NCI-H748 treated with DMSO at 0.1 percent for 48 hours (cell line): ENCODE measurements at places on chromosomes 3 and 15.

DNA sequence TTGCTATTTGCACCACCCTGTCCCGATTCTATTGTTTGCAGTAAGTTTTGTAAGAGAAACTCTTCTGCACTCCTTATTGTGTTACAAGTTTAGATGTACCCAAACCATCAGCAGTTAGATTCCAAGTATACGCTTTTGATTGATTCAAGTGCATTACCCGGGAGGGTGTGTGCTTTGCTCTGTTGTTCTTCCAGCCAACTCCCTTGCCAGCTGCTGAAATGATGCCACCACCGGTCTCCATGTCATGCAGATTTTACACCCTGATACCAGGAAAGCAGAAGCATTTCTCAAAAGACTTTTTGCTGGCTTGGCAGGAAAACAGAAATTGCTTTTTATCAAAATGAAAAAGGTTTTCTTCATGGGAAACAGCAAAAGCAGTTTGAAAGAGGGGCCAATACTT, 1006.6 kb upstream of the CFAP20DC start:
- DNase-seq = no peak

DNA sequence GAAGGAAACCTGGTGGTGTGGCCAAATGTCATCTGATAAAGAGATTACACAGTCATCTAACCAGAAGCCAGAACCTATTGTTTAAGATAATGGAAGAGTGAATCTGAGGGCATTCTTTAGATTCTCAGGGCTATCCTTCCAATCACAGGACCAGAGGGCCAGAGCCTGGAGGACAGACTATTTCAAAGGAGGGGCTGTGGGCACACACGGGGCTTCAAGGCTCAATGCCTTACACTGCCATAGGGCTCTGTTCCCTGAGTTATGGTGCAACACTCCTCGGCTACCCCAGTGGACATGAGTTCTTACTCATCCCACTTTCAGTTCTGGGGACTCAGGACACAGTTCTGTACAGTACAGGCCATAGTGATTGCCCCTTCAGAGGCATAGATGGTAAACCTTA, 343.9 kb upstream of the ALCAM start:
- no peak for DNase-seq

DNA sequence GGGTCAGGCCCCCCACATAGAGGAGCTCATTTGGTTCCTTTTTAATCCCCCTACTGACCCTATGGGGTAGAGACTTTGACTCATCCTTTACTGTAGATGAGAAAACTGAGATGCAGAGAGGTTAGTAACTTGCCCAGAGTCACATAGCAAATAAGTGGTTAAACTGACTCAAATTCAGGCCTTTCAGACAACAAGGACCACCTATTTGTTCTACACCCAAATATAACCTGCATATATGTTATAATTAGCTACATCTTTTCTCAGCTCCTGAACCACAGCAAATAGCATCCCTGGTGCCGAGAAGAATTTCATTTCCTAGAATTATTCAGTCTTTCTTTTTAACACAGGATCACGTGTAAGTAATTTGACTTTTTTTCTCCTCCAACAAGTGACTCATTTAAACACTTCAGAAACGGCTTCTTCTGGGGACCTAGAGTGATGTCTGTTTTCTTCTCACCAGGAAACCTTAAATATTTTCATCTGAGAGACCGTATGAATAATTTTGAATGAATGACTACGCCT, 57.4 kb downstream of the MGLL start:
- no peak for DNase-seq

GRCh38 chr3:40096661-40097111, 212.8 kb upstream of the EIF1B start:
- no peak for DNase-seq

- no peak for DNase-seq
Observed at GRCh38 chr3:155946178-155946577, 75.7 kb downstream of the GMPS start.

DNA sequence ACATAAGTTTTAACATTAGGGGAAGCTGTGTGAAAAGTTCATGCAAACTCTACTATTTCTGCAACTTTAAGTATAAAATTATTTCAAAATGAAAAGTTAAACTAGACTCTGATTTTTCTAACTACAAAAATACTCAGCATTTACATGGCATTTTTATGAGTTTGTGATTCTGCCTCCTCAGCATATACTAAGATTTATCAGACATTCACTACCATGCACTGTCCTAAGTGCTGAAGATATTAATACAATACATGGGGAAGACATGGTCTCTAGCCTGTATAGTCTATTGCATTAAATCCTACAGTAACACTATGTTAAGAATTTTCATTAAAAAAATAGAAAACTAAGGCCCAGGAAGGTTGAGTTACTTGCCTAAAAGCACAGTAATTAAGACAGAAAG, 80.7 kb downstream of the ZNF148 start:
- DNase-seq = no peak

DNA sequence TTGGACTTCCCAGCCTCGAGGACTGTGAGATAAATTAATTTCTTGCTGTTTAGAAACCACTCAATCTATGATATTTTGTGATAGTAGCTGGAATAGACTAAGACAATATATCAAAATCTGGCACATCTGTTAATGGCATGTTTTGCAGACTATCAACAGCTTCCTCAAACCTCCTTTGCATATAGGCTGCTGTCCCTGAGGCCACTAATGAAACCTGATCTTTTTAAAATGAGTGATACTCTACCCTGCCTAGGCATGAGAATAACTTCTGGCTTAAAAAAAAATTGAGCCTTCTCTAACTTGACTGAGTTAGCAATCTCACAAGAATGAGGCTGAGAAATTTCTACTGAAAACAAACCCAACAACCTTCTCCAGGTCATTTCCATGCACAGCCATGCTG, 176.0 kb upstream of the CRBN start:
- DNase-seq = no peak

DNA sequence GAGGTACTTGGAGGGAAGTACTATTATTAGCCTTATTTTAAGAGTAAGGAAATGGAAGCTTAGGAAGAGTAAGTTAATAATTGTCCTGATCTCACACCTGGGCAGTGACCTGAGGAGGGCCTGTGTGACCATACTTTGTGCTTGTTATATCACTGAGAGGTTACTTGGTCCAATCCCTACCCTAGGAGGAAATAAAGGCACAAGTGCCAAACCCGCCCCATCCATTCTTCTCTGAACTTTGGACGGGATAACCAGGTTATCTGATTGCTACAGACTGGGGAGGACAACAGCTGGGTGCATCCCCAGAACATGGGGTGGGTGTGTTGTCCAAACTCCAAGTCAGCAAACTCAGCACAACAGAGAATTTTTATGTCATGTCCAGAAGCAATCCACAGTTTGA, 77.7 kb upstream of the NR2E3 start:
- no peak for DNase-seq

DNA sequence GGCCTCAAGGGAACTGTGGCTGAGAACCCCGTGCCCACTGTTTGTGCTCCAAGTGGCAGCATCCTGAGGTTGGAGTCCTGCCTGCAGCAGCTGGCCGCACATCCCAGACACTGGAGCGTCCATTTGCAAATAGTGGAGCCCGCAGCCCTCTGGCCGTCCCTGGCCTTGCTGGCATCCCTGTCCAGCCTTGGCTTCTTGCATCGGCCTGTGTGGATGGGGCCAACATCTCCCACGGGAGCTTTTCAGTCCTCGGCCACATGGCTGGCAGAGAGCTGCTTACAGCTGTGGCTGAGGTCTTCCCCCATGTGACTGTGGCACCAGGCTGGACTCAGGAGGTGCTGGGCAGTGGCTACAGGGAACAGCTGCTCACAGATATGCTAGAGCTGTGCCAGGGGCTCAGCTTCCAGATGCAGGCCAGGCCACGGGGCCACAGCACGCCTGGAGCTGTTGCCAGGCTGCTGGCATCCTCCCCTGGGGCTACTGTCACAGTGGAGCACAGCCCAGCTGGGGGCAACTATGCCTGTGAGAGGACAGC, 71.2 kb downstream of the FAM43A start:
- no peak for DNase-seq

DNA sequence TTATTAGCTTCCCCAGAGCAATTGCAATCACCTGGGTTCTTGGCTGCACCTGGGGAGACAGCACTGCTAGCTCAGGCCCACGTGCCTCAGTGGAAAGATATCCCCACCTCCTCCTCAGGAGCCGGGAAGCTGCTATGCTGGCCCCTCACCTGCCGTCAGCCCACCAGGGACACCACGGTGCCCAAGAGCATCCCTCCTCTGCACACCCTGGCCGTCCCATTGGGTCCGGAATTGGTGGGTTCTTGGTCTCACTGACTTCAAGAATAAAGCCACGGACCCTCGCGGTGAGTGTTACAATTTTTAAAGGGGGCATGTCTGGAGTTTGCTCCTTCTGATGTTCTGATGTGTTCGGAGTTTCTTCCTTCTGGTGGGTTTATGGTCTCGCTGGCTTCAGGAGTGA, 72.3 kb upstream of the MEF2A start:
- DNase-seq = no peak

DNA sequence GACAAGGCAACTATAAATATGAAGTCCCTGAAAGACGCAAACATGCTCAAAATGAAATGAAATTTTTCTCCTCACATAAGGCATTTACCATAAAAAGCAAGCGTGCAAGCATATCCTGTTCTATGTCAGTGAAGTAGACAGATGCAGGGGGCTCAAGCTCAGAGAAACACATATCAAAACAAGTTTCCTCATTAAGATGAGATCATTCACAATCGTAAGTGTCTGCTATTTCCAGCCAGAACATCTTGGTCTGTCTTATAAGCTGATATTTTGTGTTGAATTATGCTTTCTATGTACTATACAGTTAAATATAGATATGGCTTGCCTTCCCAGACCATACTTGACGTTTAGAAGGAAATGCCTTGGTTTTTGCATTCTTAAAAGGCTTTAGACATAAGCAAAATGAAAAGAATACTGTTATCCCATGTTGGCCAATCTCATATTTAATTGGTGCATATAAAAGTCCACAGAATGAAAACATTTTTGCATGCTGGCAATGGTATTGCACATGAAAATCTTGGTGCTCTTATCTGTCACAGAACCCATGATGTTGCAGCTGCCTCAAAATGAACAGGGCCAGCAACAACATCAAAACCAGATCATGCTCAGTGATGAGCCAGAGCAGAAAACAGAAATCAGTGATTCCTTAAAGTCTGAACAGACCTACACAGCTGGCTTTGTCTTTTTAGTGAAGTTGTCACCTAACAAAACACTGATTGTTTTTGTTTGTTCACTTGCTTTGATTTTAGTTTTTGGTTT, 65.4 kb downstream of the SIDT1 start:
- DNase-seq = no peak

DNA sequence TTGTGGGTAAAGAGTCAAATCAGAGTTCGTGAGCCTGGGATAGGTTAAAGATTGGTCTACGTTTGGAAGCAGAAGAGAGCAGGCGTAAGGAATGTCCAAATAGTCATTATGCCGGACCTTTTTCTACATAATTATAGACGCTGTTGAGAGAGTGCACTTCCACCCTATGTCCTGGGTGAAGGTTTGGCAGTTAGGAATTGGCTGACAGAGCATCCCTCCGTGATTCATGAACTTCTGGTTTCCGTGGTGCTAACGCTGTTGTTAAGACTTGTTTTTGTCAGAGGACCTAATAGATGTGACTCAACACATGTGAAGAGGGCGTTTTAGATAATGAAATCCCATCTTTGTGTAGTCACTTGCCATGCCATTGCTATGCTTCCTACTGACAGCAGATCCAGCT, 1.1 kb downstream of the EAF1 start:
- DNase-seq = no peak

DNA sequence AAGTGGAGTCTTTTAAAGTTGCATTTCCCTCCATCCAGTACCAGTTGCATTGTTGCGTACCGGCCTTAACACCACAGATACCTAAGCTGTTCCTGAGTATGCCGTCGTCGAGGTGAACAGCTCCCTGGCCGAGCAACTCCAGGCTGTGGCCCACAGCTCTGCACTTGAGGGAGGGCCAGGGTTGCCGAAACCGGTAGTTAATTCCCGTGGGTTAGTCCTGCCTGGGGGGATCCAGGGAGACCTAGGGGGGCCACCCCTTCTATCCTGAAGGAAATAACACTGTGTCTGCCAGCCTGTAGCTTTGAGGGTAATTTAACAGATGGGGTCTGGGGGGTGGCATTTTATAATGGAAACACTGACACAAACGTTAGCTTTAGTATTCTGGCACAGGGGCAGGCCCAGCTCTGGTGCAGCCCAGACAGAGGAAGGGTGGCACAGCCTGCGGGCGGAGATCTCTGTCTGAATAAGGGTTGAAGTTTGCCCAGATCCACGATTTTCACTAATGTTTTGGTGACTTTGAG, 60.8 kb downstream of the RGMA start:
- DNase-seq = no peak

- DNase-seq = no peak
Observed at GRCh38 chr3:39727415-39727814, 82.0 kb upstream of the MYRIP start.

- no peak for DNase-seq
Observed at GRCh38 chr3:33926998-33927605, 128.7 kb downstream of the PDCD6IP start.
